ENCODE measurements at places on chromosomes 2 and 18. TPM values are rescaled to one million over a fixed set of nuclear protein-coding genes. Genes with fewer than 3 reads are reported as not detected.

Gene TCF7L1
- 10.3 TPM for total RNA-seq

Gene HJURP
- not detected for total RNA-seq

Gene GPR39
- total RNA-seq: 0.64 TPM

Gene LYPD1
- total RNA-seq: not detected

Gene MATN3
- 0.64 TPM for total RNA-seq

DNA sequence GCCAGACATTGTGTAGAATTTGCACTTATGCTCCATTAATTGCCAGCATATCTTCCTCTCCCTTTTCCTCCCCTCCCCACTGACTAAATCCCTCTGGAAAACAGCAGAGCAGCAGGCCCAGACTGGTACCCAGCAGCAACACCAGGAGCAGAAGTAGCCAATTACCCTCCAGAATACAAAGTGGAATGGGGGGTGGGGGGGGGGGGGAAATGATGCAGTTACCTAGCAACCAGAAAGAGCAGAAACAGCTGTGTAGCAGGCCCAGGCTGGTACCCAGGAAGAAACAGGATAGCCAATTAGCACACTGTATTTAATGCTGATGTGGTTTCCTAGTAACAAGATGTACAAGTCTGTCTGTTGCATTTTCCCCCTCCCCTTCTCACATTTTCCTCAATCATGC lies 52.3 kb downstream of the KLF7 start:
- H3K4me3 ChIP-seq: no peak overlapping the region
- no peak overlapping the region for H3K27ac ChIP-seq
- no peaks in the 10 kb centered on the region for H3K36me3 ChIP-seq
- H3K27me3 ChIP-seq: no peaks in the 10 kb centered on the region

Gene ZNF397
- total RNA-seq: 13.9 TPM

GRCh38 chr2:120066800-120067547 lies 54.1 kb downstream of the EPB41L5 start:
- H3K4me3 ChIP-seq: no peak overlapping the region
- H3K27me3 ChIP-seq: no peaks in the 10 kb centered on the region
- H3K27ac ChIP-seq: no peak overlapping the region
- H3K4me1 ChIP-seq: no peaks in the 10 kb centered on the region
- H3K36me3 ChIP-seq: no peaks in the 10 kb centered on the region

DNA sequence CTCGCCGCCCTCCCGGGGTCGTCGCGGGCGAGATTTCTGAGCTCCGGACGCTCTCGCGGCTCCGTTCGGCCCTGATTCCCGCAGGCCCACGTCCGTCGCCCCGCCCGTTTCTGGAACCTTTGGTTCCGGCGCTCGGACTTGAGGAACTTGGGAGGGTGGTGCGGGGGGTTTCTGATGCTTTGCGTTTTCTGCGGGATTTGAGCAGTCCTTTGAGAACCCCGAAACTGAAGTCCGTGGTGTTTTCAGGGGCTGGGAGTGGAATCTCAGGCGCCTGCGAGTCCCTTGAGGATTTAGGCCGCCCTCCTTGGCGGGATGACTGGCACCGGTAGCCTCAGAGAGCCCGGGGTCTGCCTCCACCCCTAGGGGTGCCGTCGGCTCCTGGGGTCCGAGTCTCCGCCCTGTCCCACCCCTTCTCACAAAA lies 336 bp downstream of the THNSL2 start:
- no peak for DNase-seq
- H3K27me3 ChIP-seq: no peaks in the 10 kb centered on the region
- no peaks in the 10 kb centered on the region for H3K4me1 ChIP-seq
- H3K27ac ChIP-seq: peak overlapping the region; percentile 71
- H3K36me3 ChIP-seq: no peaks in the 10 kb centered on the region
- peak overlapping the region; percentile 71 for H3K4me3 ChIP-seq

Gene C2orf92
- total RNA-seq: 4.6 TPM

DNA sequence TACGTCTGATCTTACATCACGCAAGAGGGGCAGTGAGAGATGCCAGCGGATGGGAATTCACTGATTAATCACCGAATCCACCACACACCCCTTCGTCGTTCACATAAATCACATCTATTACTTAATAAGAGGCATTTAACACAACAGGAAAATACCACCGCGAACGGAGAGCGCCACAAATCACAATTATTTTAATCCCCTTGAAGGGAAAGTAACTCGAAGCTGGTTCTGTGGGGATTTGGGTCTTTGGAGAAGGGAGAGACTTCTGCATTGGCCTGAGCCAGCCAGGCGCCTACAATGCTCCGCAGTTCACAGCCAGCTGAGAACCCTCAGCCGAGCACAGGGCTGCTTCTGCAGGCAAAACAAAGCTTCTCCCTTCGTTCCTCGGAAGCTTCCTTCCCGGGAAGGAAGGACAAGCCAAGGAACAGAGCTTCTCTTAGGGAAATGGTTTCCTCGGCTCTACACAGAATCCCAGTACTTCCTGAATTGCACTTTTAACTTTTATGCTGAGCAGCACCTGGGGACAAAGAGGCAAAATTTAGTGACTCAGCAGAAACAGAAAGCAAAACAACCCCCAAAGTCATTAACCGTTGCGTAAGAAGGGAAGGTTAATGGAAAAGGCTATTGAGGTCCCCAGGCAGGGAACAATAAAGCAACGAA lies at the start of gene LRP1B:
Gene LRP1B (minus strand): TSS at position 7 of the 660 bp plus-strand sequence. CDS start 287 bp downstream, outside the sequence.
- H3K4me1 ChIP-seq: no peaks in the 10 kb centered on the region
- H3K36me3 ChIP-seq: no peaks in the 10 kb centered on the region
- H3K27me3 ChIP-seq: no peaks in the 10 kb centered on the region
- H3K27ac ChIP-seq: no peak within 1 kb of the TSS
- DNase-seq: no peak
- peak within 1 kb of the TSS; percentile 57 for H3K4me3 ChIP-seq
